ENCODE measurements at places on chromosomes 7 and 10.

DNA sequence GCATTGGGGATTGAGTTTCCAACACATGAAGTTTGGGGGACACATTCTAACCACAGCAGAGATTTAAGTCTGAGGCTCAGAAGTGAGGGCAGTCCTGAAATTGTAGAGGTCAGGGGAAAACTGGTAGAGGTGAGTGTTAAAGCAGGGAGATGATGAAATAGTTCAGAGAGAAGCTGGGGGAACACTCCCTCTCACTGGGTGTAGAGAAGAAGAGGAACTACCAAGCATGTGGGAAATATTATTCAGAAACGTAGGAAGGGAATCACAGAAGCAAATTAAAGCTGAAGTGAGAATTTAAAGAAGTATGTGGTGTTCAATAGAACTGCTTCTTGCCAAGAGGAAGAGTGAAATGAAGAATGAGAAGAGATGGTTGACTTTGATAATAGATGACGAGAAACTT lies 121.5 kb upstream of the FAM3C start:
- no peak for DNase-seq

GRCh38 chr7:73715648-73716317 lies 3.7 kb downstream of the STX1A start:
- DNase-seq, result peak; percentile 91

- DNase-seq, result no peak
These were observed 29.0 kb downstream of the AGAP3 start for GRCh38 chr7:151115121-151115835.

- no peak for DNase-seq
These were observed 22.8 kb downstream of the VSTM4 start for GRCh38 chr10:49092477-49092876.

- no peak for DNase-seq
These were observed 7.8 kb downstream of the DCLRE1A start for GRCh38 chr10:113846036-113846435.

DNA sequence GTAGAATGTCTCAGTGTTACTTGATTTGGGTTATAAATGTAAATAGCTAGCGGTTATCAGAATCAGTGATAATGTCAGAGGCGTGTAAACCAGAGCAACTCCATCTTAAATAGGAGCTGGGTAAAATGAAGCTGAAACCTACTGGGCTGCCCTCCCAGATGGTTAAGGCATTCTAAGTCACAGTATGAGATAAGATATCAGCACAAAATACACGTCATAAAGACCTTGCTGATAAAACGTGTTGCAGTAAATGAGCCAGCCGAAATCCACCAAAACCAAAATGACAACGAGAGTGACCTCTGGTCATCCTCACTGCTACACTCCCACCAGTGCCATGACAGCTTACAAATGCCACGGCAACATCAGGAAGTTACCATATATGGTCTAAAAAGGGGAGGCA lies 172.3 kb downstream of the CHRM2 start:
- no peak for DNase-seq

GRCh38 chr10:133213641-133214467 lies 16.2 kb upstream of the UTF1 start:
- DNase-seq, result no peak

- no peak for DNase-seq
These were observed 621 bp upstream of the FAM13C start for GRCh38 chr10:59362959-59363381.

- no peak for DNase-seq
These were observed 46.1 kb downstream of the CPEB3 start for GRCh38 chr10:92244796-92245195.

DNA sequence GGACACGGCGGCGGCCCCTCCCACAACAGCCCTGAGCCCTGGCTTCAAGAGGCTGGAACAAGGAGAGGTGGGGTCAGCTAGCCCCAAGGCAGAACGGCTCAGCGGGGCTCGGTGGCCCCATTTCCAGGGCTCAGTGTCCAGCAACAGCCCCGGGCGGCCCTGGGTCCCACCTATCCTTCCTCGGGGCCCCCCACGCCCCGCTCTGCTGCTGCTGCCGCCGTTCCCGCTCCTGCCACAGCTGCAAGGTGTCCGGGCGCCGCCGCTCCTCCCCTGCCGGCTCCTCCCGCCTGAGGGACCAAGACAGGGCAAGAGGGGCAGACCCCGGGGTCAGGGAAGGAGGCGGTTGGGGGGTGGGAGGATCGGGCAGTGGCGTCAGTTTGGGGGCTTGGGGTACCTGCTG lies 3.4 kb upstream of the SAP25 start:
- DNase-seq, result no peak

GRCh38 chr10:53570221-53570620 lies 797.6 kb upstream of the MBL2 start:
- DNase-seq, result no peak

DNA sequence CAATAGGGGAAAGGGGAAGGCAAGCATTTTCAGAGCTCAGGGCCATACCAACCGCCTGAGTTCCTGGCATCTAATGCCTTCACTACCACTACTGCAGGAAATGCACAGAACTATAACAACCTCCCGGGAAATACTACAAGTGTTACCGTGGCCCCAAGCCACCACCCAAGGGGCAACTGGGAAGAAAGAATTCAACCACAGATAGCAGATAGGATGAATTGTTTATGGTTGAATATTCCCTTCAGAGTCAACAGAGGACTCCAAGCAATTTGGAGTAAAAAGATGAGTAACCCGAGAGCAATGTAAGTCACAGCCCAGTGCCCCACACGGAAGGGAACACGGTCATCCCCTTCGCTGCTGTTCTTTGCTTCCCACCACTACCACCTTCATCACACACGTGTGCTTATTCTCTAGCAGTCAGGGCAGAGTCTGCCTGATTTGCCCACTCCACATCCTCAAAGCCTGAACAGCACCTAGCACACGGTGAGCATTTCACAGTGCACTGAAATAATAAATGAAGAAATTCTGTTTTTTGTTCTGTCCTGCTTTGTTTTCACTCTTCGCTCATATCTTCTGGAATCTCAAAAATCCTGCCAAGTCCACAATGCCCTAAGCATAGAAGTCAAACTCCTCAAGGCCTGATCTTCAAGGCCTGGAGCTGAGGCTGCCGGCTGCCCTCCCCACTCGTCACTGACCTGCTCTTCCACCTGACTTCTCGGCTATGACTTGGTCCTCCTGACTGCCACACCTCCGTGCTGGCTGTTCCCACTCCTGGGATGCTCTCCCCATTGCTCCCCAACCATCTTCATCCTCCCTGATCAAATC lies 221.1 kb downstream of the KCNMA1 start:
- no peak for DNase-seq

DNA sequence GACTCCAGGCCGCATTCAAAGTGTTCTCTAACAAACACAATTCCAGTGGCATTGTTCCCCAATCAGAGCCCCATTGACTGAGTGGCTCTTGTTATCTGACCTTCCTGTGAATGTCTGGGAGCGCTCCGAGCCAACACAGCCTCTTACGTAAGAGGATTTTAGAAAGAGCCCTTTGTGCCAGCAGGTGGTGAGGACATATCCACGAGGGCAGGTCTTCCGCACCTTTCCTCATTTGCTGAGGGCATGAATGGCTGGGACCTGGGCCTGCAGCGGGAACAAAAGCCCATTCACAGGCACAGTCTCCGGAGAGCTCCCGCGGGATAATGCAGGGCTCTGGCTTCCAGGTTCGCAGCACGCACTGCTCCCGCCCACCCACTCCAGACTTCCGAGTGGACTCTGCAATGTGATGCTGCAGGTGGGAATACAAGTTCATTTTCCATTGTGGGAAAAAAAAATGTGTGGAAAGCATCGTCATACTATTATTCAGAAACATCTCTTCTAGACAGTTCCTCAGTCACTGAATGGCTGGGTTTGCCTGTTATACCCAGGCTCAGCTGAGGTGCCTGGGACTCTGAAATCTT lies 295.0 kb upstream of the IGFBP3 start:
- DNase-seq, result no peak

- no peak for DNase-seq
These were observed 94.3 kb upstream of the IL6 start for GRCh38 chr7:22632674-22633073.

DNA sequence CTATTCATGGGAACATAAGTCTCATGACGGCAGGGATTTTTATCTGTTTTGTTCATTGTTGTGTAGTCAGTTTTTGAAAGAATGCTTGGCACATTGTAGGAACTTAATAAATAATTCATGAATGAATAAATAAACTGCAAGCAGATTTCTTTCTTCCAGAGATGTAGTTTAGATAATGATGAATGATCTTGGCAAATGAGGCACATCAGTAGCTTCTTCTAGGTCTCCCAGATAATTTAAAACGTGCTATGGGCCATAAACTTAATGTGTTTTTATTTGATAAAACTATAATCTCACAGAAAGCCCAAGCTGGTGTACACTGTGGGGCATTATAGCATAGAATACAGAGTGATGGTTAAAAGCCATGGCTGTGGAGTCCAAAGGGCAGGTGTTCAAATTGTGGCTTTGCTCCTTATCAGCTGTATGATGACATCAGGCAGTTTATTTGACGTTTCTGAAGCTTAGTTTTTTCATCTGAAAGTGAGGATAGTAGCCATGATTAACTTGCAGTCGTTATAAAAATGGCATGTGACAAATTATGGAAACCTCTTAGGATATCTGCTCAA lies 3.5 kb downstream of the MGAM start:
- DNase-seq, result no peak
